ENCODE measurements at places on chromosomes 16 and 17.

- DNase-seq, result no peak
Measured at GRCh38 chr17:4236456-4236855, 27.3 kb downstream of the ANKFY1 start.

DNA sequence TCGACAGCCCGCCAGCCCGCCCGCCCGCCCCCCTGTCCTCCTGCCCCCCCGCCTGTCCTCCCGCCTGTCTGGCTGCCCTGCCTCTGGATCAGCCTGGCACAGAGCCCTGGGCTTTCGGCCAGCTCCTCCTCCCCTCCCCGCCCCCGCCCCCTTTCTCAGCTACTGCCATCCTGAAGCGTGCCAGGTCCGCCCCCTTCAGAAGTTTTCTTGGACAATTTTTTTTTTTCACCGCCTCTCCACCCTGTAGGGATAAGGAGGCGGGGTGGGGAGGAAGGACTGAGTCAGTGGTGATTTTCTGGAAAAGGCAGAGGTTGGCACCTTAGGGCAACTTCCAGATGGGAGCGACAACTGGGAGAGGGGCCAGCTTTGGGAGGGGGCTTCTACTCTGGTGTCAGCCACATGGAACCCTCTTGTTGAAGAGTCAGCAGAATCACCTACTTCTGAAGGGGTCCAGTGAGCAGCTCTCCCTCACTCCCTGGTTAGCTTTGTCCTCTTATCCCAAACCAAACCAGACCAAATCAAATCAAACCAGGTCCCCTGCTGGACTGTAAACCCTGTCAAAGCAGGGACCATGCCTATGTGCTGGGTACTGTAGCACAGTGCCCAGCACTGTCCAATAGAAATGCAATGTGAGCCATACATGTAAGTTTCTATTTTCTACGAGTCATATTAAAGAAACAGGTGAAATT lies 19.7 kb downstream of the IGF2BP1 start:
- peak; percentile 29 for DNase-seq

- DNase-seq, result no peak
Measured at GRCh38 chr17:57766318-57766943, 21.3 kb upstream of the CCDC182 start.

DNA sequence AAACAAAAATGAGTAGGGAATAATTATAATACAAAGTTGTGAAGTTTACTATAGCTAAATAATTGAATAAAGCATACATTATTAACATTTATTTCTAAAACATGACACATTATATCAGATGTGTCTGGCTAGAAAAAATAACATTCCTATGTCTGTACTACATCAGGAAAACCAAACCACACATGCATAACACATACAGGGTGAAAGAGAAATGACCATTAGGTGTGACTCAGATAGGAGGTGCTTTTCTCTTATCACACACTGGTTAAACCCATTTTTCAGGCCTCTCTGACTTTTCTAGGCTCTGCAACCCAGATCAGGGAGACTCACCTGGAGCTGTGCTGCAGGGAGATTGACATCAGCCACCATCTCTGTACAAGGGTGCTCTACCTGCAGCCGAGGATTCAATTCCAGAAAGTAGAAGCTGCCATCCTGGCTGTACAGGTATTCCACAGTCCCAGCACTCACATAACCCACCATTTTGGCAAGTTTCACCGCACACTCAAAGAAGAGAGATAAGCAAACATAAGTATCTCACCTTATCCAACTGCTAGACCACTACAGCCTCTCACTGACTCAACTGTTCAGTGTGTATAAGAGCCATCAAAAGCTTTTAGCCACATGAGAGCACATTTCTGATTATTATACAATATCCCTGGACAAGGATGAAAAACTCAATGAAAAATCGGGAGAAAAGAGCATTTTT lies 116.6 kb upstream of the C17orf78 start:
- DNase-seq, result no peak

GRCh38 chr16:66001432-66001831 lies 365.1 kb upstream of the CDH5 start:
- no peak for DNase-seq

GRCh38 chr16:1335996-1336395 lies 2.6 kb downstream of the BAIAP3 start:
- DNase-seq, result no peak

- no peak for DNase-seq
Measured at GRCh38 chr17:38869526-38870258, at the start of gene LASP1. TSS of gene LASP1 (plus strand) at chr17:38870058. CDS start at chr17:38870190, 132 bp downstream.

Data from H9 (cell line).